T-cell (primary cell): ENCODE measurements at places on chromosomes 2 and 18. TPM values are rescaled to one million over a fixed set of nuclear protein-coding genes. Genes with fewer than 3 reads are reported as not detected.

GRCh38 chr18:50405582-50406271 is 30.9 kb downstream of the SKA1 start:
- H3K36me3 ChIP-seq, result no peaks in the 10 kb centered on the region
- H3K4me3 ChIP-seq, result no peak overlapping the region
- H3K27ac ChIP-seq, result no peak overlapping the region
- no peaks in the 10 kb centered on the region for H3K4me1 ChIP-seq

- H3K36me3 ChIP-seq, result no peaks in the 10 kb centered on the region
- H3K27ac ChIP-seq, result peak overlapping the region; percentile 60
- DNase-seq, result peak; percentile 15
- H3K4me3 ChIP-seq, result peak overlapping the region; percentile 34
- H3K4me1 ChIP-seq, result peaks cover 11% of the 10 kb centered on the region
- no peaks in the 10 kb centered on the region for H3K27me3 ChIP-seq
Observed at GRCh38 chr2:9739531-9739964, 103.7 kb upstream of the TAF1B start.

Gene ZNF521
- 1.8 TPM for total RNA-seq

Gene MC5R
- total RNA-seq, result not detected

Gene KCNF1
- not detected for total RNA-seq

DNA sequence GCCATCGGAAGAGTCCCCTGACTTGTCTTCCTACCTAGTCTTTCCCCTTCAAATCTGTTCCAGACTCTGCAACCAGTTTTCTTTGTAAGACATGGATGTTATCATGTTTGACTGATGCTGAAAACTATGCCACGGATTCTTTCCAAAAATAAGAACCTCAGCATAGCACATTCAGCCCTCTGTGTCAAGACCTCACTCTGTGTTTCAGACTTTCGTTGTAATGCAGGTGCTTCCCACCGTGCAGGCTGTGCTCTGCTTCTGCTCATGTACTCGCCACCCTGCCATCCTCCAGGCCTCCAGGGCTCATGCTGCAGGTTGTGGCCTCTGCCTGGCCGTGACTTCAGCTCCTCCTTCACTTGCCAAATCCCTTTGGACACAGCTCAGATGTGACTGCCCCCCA is 347.0 kb upstream of the RAB12 start:
- DNase-seq, result no peak
- no peak overlapping the region for H3K27ac ChIP-seq
- no peaks in the 10 kb centered on the region for H3K4me1 ChIP-seq
- no peaks in the 10 kb centered on the region for H3K27me3 ChIP-seq
